ENCODE measurements at places on chromosomes 13 and 19.

GRCh38 chr19:48676887-48677286 is 4.1 kb upstream of the NTN5 start:
- no peak for DNase-seq

DNA sequence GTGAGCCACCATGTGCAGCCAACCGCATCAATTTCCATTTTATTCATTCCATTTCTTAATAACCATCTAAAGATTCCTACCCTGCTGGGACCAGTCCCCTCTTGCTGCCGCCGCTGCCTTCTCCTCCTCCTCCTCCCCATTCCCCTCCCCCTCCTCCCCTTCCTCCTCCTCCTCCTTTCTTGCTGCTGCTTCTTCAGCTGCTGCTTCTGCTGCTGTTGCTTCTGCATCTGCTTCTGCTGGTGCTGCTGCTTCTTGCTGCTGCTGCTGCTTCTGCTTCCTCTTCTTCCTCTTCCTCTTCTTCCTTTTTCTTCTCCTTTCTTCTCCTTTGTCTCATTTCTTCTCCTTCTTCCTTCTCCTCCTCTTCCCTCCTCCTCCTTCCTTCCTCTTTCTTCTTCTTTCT is 20.0 kb upstream of the SPRYD7 start:
- DNase-seq: no peak

GRCh38 chr13:99698010-99698815 is 196.9 kb downstream of the TM9SF2 start:
- DNase-seq: no peak

DNA sequence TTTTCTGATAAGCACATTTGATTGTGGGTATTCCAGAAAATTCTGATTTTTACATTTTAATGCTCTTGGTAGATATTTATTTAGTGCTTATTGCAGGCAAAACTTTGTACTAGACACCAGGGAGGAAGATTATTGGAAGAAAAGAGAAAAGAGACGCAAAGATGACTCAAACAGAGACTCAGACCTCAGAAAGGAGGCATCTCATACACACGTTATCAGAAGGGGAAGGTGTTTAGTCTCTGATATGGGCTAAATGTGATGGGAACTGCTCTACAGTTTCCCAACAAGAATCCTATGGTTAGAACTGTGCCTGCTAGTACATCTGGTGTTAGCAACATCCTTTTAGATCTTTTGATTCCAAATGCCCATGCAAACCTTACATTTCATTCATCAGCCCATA is 245.6 kb downstream of the KLF5 start:
- DNase-seq: no peak

DNA sequence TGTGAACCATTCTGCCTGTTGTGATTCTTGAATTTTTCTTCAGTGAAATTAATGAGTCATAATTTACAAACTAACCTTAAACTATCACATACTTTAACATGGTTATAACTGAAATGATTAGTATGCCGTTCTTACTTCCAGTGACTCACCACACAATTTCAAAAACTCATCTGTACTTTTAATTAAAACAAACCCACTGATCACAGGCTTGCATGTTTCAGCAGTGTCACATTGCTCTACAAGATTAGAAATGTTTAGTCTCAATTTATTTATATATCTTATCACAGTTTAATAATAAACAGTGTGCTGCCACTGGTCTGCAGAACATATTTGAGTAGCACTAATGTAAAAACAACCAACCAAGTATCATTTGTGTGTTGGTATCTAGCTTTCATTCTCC is 2227.9 kb upstream of the PCDH20 start:
- DNase-seq: no peak

DNA sequence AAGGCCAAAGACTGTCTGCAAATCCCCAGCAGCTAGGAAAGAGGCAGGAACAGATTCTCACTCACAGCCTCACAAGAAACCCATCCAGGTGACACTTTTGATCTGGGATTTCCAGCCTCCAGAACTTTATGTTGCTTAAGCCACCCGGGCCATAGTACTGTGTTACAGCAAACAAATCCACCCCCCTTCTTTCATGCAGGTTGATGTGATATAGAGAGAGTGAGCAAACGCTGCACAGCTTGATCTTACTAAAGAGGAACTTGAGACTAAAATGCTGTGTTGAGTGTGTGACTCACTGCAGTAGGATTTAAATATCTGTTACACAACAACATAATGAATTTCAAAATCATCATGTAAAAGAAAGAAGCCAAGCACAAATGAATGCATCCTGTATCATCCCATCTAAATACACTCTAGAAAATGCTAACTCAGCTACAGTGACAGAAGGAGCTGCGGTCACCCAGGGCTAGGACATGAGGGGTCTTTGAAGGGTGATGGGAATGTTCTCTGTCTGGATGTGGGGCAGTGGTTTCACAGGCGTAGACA is 32.2 kb downstream of the RCBTB2 start:
- DNase-seq: no peak

GRCh38 chr13:23888658-23889614 is at the start of gene MIPEP:
MIPEP (minus strand) TSS chr13:23889400; CDS start chr13:23889320, 80 bp downstream.
- peak; percentile 95 for DNase-seq

DNA sequence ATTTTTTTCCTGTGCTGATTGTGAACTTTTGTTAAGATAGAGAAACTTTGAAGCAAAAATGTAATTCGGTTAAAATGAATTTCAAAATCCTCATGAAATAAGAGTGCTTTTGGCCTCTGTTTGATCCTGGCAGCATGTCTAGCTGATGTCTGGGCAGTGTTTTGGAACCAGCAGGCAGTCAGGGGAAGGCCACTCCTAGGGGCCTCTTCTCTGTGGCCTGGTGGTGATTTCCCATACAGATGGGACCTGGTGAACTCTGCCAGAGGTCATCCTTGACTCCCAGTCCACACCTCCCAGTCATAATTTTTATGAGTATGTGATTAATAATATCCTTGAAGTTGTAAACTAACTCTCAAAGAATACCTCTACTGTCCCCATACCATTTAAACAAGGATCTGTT is 226.6 kb downstream of the PCCA start:
- no peak for DNase-seq

DNA sequence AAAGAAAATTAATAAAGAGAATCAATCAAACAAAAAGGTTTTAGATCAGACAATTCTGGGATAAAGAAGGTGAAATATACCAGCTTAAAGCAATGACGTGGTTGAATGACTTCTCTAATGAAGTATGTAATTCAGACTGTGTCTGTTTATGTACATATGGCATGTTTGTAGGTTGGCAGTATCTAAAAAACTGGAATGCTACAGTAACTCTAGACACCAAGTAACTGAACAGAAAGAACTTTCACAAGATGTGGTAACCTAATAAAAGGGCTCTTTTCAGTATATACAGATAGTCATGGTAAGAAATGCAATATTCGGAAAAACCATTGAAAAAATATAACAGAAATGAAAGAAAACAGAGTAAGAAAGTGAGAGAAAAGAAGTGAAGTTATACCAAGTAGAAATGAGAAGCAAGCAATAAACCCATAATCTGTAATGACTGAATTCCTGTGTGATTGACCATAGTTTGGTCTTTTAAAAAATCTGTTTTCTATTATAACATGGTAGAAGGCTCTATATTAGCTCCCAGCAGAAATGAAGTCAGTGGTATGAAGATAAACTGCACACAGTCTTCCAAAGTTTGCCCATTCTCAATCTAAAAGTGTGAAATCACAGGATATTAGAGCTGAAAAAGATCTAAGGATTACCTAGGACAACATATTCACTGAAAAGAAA is 31.4 kb downstream of the ELF1 start:
- DNase-seq: no peak
